ENCODE measurements at places on chromosomes 12 and 14. TPM values are rescaled to one million over a fixed set of nuclear protein-coding genes. Genes with fewer than 3 reads are reported as not detected.

The GNB3 gene
- not detected for total RNA-seq

The PUS7L gene
- total RNA-seq = 16.0 TPM

The PWP1 gene
- 164 TPM for total RNA-seq

The SOAT2 gene
- not detected for total RNA-seq

The SDR9C7 gene
- not detected for total RNA-seq

The SSTR1 gene
- total RNA-seq = not detected

The NOXRED1 gene
- not detected for total RNA-seq

The TMEM52B gene
- 1.1 TPM for total RNA-seq

The TSPAN11 gene
- total RNA-seq = 2.2 TPM

The NOVA1 gene
- not detected for total RNA-seq

DNA sequence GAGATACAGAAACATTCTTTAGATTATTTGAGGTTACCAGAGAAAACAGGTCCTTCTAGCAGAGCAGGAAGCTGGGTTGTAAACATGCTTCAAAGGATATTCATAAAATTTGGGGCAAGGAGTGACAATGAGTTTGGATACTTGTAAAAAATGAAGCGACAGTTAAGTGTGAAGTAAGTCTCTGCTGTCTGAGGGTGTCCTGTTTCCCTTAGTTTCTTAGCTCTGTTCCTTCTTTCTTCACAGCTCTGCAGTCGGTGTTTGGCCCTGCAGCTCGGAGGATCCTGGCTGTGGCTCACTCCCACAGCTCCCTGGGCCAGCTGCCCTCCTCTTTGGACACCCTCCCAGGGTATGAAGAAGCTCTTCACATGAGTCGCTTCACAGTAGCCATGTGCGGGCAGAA, 10.8 kb downstream of the TMEM52B start:
- DNase-seq = no peak

- DNase-seq = no peak
These were observed 8.5 kb upstream of the SERPINA12 start for GRCh38 chr14:94517641-94518257.

DNA sequence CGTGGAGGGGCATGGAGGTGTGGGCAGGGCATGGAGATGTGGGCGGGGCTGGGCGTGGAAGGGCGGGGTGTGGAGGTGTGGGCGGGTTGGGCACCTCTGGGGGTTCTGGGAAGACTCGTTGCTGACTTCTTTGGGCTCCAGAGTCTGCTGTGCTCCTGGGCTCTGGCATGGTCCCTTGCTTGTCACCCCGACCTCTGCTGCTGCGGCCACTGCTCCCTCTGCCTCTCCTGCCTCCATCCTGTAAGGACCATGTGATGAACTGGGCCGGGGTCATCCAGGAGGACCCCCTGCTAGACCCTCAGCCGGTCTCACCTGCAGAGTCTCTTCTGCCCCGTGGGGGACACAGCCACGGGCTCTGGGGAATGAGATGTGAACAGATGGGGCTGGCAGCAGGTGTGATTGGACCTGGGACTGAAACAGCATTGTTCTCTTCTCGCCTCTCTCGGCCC, 15.3 kb downstream of the NOC4L start:
- no peak for DNase-seq

DNA sequence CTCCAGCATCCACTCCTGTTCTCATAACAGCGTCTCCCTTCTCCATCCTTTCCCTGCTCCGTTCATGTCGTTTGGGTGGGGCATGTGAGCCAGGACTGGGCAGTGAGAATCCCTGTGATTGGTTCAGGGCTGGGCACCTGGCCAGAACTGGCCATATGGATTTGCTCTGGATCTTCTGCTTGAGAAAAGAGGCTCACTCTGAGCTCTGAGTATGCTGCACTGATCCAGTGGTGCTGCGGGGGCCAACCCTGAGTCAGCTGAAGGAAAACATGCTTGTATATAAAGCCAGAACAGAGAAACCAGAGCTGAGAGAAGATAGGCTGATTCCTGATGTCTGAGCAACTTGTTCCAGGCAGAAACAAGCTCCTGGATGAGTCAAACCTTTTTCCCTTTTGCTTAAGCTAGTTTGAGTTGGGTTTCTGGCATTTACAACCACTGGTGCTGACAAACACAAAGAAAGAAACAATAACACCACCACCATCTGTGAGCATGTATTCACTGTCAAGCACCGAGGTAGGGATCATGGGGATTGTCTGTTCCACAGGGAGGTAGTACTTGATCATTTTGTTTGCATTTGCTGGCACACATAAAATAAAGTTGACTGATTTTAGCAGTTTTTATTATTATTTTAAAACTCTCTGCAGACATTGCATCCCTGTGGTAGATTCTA, 14.0 kb upstream of the HPD start:
- DNase-seq = peak; percentile 29

DNA sequence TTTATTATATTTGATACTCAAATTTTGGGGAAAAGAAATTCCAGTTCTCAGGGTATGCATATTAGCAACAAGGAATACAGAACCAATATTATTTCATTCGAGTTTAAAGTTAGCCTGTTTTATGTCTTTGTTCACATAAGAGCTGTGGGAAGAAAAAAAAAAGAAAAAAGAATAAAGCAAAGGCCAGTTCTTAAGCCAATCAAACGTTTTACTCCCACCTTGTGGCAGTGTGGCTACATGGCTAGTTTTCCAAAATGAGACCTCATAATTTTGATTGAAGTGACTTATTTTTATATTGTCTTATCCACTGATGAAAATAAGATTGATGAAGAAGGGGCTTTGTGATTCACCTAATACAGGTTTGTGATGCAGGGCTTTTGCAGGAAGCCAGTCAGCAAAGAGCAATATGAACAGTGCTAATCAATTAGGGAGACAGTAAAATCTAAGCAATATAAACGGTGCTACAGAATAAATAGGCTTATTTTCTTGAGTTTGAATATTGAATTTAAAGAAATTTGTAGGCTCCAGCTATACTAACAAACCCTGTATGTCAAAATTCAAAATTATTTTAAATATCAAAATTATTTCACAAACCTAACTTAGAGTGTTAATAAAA, 624.1 kb upstream of the FOXG1 start:
- no peak for DNase-seq

DNA sequence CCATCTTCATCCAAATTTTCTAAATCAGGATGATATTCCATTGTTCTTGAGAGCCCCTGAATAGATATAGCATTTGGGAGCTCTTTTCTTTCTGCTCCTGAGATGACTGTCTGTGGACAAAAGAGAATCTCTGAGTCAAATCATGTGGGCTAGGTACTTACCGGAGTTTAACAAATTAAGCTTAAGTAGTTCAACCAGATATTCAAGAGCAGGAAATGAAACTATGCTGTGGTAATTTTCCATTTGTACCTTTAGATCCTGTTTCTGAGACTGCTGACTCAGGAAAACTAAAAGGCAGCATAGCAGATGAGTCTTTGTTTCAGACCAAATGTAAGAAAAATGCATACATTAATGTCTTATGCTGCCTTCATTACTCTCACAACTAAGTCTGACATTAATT, at the start of gene CLEC7A:
Gene CLEC7A (minus strand): TSS at position 158 of the 400 bp plus-strand sequence. CDS start 117 bp downstream, at position 41.
- DNase-seq = no peak

DNA sequence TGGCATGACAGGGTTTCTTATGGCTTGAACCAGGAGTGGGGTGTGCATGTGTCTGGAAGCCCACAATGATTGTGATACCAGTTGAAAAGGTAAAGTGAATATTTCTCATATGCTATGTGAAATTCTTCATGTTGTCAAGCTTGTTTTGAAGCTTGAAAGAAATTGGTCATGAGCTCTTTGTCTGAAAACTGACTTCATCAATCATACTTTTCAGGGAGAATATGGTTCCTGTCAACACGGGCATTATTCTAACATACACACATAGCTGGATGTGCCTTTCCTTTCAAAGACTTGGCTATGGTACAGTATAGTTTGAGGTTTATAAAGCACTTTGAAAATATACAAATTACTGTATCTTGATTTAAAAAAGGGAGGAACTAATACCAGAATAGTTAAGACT, 158.8 kb downstream of the KCNH5 start:
- no peak for DNase-seq

DNA sequence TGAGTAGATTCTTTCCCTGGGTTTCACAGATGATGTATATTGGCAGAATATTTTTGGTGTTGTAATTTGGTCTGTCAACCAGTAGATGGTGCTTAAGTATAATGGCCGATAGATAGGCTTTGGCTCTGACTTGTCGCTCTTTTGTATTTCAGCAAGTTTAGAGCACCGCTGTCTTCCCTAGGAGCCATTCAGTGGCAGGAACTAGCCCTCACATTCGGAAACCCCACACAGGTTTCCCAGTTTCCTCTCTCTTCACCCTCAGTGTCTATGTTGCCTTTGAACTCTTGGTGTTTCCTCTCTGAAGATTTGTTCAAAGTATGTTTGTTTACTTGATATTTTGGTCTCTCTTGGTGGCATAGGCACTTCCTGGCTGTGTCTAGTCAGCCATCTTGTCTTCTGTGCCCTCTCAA, 102.2 kb downstream of the GPHN start:
- DNase-seq = no peak

DNA sequence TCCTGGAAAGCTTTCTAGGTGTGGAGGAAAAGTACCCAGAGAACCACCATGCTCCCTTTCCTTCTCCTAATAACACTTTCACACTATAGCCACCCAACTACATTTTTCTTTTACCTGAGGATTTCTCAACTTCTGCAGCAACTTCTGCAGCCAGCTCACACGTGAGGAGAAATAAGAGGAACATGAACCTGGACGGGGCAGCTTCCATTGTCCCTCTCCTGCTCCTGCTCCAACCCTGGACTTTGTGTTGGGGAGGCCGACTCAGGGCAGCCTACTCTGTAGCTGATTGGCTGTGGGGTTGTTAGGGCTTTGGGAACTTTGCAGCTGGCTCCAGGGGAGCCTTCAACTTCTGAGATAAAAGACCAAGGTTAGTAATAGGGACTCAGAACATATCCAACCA, at the start of gene ERP27:
Gene ERP27 (minus strand): TSS at position 237 of the 400 bp plus-strand sequence. CDS start 29 bp downstream, at position 208.
- DNase-seq = no peak

- DNase-seq = peak; percentile 14
These were observed 92.7 kb downstream of the PAH start for GRCh38 chr12:102824218-102824835.

DNA sequence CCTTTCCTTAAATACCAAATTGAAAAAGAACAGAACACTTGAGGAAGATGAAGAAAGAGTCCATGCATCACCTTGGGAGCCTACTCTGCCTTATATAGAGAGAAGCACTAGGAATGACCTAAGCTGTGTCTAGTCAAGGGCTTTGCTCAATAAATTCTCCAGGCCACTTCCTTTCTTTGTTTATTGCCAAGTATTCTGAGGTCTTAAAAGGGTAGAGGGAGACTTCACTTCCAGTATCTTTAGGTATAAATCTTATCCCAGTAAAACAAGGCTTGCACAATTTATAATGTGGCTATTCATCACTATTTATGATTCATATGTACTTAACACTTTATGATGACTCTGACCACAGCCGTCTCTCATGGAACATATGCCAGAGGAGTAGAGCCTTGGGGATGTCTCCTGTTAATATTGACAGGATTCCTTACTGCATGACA, 85.1 kb upstream of the ARHGAP5 start:
- DNase-seq = no peak

- DNase-seq = no peak
These were observed 68.8 kb upstream of the IFNG-AS1 start for GRCh38 chr12:67920413-67920812.

- no peak for DNase-seq
These were observed 16.7 kb upstream of the IFNG start for GRCh38 chr12:68176257-68176656.
